ENCODE measurements at places on chromosomes 11 and 22.
A peak's percentile ranks its signal among the peaks of the same experiment; 100 is the strongest.

DNA sequence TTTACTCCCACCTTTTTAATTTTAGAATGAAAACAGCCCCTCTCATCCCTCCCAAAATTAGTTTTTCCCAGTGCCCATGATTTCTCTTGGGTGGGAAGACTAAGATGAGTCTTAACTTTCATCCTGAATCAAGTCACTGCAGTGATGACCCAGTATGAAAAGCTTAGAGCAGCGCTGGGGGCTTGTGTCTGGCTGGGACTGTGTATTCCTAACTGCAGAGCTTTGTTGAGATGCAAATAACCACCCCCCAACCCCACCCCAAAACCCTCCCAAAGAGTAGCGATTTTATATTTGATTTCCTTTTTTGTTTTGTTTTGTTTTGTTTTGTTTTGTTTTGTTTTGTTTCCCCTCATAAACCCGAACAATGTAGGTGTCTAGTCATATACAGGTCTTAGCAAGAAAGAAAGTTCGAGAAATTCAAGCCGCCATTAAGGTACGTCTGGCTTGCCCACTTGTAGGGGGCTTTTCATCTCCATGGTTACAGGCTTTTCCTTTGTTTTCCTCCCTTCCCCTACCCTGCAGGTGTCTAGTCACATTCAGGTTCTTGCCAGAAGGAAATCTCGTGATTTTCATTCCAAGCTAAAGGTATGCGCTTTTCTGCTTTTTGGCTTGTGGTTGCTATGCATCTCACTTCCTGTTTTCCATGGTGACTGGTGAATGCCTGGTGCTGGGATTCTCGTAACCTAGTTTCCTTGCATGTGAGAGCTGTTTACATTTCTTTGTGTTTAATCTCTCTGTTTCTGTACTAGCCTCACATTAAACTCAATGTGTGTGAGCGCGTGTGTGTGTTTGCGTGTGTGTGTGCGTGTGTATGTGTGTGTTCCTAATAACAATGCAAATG lies 144.6 kb upstream of the RASSF10 start:
- peak; percentile 88 for DNase-seq

DNA sequence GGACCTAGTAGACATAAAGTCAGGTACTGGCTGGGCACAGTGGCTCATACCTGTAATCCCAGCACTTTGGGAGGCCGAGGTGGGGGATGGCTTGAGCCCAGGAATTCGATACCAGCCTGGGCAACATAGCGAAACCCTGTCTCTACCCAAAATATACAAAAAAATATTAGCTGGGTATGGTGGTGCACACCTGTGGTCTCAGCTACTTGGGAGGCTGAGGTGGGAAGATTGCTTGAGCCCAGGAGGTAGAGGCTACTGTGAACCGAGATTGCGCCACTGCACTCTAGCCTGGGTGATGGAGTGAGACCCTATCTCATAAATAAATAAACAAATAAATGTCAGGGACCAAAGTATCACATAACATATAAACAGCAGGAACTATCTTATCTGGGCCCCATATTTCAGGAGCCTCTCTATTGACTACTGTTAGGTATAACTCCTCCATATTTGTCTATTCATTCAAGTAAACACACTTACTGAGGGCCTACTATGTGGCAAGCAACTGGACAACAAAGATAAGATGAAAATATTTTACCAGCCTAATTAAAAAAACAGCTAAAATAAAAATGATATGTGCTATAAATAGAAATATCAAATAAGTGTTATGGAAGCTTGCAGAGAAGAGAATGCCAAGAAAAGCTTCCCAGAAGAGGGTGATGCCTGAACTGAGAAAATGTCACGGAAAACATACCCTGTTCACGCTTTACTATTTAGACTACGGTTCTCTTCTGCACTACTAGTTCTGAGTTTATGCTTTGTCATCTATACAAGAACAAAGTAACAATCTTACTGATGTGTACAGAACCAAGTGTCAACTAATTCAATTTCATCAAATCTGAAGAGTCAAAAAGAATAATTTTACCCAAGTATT lies 2.0 kb downstream of the NUP98 start:
- no peak for DNase-seq

- DNase-seq = no peak
Observed at GRCh38 chr11:83546368-83546767, 260.2 kb upstream of the CCDC90B start.

DNA sequence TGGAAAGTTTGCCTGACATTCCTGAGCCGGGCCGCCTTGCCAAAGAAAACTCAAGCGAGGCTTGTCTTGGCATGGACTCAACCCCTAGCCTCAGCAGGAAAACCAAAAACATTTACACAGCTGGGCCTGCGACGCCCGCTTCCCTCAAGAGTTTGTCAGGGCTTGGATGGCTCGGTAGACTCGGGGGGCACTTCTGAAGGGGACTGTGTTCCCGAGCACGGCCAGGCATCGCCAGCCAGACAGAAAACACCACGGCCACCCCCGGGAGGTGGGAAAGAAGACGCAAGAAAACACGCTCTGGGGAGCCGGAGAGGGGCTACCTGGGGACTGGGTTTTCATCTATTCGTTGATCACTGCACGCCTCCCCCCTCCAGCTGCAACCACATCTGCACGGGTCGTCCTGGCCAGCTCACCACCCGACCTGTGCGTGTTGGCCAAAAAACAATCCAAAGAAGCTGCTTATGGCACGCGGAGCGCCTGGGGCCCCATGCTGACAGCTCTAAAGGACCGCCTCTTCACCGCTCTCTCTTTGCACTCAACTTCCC lies 380.7 kb downstream of the MN1 start:
- peak; percentile 97 for DNase-seq

- DNase-seq = no peak
Observed at GRCh38 chr11:111852103-111852502, 19.3 kb downstream of the ALG9 start.
